ENCODE measurements at places on chromosomes 3 and 15.

- peak; percentile 79 for DNase-seq
These were observed 12.9 kb downstream of the B3GNT5 start for GRCh38 chr3:183265834-183266417.

GRCh38 chr3:72270072-72270681, 485.2 kb upstream of the PROK2 start:
- DNase-seq, result peak; percentile 54

DNA sequence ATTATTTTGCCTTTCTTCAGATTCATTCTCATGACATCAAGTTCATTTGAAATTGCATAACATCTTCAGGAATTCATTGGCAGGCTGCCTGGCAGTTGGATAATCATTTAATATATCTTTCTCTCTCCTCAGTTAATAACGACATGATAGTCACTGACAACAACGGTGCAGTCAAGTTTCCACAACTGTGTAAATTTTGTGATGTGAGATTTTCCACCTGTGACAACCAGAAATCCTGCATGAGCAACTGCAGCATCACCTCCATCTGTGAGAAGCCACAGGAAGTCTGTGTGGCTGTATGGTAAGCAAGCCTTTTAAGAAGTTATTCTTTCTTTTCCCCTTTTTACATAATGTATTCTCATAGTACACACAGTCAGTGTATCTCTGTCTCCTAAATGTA, 38.2 kb downstream of the TGFBR2 start:
- peak; percentile 76 for DNase-seq

DNA sequence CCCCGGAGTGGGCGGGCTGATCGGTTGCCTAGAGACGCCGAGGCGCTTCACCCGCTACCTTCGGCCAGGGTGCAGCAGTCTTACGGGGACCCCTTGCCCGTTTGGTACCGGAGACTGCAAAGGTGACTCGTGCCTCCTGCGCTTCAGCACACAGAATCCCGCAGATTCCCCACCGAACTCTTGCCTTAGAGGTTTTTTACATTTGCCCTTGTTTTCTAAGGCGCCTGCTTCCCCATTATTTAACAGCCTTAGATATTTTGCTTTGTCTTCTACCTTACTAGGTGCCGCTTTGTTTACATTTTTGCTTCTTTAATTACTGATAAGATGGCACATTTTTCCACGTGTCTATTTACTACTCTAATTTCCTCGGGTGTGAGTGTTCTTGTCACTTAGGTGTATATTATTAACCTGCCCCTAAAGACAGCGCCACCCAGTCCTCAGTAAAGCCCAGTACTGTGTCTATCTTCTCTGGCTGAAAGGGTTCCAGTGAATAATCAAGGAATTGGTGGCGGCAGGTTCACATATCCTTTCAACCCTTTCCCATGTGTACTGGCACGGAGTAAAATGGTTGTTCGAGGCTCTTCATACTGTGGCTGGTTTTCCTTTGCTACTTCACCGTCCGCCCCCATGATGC, 573 bp upstream of the CEP152 start:
- no peak for DNase-seq

- DNase-seq, result no peak
These were observed 184.0 kb upstream of the SATB1 start for GRCh38 chr3:18609187-18609586.

- peak; percentile 47 for DNase-seq
These were observed 10.8 kb upstream of the VPS33B start for GRCh38 chr15:91032919-91033803.

DNA sequence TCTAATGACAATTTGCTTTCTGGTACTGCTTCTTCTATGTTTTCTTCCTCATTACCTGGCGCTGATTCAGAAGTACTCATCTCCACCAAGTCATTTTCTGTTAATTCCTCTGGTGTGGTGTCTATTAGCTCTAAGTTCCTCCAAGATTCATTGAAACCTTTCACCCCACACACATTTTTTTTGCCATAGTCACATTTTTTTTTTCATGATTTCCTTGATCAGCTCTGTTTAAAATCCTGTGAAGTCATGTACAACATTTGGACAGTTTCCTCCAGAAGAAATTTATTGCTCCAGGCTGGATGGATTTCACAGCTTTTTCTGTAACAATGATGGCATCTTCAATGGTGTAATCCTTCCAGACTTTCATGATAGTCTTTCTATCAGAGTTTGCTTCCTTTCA, 243.2 kb upstream of the VEPH1 start:
- DNase-seq, result no peak

- no peak for DNase-seq
These were observed 3.2 kb downstream of the AP2M1 start for GRCh38 chr3:184177767-184178306.

- DNase-seq, result no peak
These were observed 192.7 kb upstream of the SLC2A2 start for GRCh38 chr3:171219258-171219657.

- DNase-seq, result no peak
These were observed 424.4 kb downstream of the C3orf38 start for GRCh38 chr3:88574146-88574545.

GRCh38 chr15:25858952-25859760, 4.0 kb downstream of the ATP10A start:
- no peak for DNase-seq

DNA sequence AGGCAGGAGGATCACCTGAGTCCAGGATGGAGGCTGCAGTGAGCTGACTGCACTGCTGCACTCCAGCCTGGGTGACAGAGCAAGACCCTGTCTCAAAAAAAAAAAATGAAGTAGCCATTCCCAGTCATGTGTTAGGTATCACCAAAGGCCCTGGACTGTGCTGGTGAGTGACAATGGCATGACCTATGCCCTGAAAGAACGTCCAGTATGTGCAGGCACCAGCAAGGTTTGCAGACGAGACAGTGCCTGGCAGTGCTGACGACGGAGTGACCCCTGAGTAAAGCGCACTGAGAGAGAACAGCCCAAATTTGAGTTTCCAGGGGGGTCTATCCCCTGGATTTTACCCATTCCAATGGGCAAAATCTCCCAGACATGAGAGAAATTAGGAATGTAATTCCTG, 45.2 kb downstream of the RBPMS2 start:
- DNase-seq, result no peak

GRCh38 chr3:157064402-157064801, 95.5 kb downstream of the CCNL1 start:
- no peak for DNase-seq

GRCh38 chr3:184008161-184008560, 9.5 kb downstream of the ABCC5 start:
- DNase-seq, result no peak

DNA sequence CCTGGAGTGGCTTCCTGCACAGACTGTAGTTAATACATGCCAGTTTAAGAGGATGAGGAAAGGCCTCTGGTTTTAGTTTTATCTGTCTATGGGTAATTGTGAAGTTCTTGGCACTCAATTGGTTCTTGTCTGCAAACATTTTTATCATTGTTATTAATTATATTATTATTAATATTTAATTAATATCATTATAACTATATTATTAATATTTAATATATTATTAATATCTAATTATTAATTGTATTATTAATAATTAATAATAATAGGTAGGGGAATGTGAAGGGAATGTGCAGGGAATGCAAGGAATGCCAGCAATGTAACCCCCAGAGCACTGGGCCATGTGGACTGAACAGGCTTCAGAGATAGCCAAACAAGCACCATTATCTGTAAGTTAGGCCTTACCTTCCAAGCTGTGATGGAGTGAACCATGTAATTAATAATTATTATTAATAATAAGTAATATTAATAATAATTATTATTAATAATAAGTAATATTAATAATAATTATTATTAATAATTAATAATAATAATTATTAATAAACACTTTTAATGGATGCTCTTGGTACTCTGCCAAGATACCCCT, 79.8 kb upstream of the NMNAT3 start:
- DNase-seq, result no peak

DNA sequence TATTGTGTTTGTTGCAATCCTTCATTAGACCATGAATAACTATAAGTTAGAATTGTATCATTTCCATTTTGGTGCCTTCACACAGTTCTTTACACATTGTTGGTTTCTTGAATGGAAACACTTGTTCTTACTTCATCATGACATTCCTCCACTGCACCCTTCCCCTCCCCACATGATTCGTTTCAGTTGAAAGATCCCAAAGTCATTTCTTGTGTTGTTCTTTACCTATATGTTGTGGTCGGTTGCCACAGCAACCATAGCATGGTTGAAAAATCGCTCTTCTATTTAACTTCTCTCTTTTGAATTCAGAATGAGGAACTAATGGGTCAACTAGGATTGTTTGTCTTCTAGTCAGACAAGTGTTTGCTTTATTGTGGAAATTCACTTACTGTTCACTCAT, 103.3 kb downstream of the IL1RAP start:
- DNase-seq, result peak; percentile 67

DNA sequence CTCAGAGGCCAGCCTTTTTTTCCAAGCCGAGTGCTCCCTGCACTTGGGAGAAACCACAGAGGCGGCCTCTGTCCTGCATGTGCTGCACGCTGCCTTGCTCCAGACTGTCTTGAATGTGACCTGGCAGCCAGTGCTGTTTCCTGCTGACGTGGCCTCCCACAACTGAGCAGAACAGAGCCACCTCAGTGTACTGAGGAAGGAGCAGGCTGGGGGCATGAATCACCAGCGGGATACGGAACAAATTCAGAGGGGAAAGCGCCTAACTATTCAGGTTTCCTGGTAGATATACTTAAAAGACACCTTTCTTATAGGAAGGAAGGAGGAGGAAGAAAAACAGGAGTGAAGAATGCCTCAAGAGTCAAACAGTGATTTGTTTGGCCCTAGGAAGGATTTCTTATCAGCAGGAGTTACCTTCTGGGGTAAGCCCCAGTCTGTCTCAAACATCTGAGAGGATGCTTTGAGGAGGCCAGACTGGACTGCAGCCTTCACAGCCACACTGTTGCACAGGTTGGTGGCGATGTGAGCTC, 114.0 kb downstream of the FNDC3B start:
- DNase-seq, result peak; percentile 61

- peak; percentile 25 for DNase-seq
These were observed 496.0 kb upstream of the THBS1 start for GRCh38 chr15:39084674-39085530.

GRCh38 chr15:85837881-85838280, 43.2 kb upstream of the KLHL25 start:
- DNase-seq, result no peak

DNA sequence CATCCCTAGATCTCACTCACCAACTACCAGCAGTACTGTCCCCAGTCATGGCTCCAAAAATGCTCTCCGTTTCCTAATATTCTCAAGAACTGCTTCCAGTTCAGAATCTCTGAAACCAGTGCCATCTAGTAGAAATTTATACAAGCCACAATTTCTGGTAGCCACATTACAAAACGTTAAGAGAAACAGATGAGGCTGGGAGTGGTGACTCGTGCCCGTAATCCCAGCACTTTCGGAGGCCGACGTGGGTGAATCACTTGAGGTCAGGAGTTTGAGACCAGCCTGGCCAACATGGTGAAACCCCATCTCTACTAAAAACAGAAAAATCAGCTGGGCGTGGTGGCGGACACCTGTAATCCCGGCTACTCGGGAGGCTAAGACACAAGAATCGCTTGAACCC, 78.4 kb upstream of the RAD18 start:
- DNase-seq, result no peak

DNA sequence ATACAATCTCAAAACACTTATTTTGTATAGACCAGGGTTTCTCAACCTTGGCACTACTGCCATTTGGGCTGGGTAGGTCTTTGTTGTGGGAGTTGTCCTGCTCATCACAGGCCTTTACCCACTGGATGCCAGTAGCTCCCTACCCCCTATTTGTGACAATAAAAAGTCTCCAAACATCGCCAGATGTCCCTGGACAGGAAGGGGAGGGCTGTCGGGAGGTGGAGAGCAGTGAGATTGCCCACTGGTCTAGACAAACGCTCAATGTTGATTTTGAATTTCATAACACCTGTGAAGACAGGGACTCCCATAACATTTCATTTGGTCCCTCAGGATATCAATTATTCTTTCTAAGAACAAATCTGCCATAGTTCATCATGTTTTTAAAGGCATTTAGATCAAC, 151.7 kb upstream of the PTPRG start:
- DNase-seq, result no peak

GRCh38 chr15:42138411-42138810, 18.0 kb downstream of the PLA2G4F start:
- no peak for DNase-seq

DNA sequence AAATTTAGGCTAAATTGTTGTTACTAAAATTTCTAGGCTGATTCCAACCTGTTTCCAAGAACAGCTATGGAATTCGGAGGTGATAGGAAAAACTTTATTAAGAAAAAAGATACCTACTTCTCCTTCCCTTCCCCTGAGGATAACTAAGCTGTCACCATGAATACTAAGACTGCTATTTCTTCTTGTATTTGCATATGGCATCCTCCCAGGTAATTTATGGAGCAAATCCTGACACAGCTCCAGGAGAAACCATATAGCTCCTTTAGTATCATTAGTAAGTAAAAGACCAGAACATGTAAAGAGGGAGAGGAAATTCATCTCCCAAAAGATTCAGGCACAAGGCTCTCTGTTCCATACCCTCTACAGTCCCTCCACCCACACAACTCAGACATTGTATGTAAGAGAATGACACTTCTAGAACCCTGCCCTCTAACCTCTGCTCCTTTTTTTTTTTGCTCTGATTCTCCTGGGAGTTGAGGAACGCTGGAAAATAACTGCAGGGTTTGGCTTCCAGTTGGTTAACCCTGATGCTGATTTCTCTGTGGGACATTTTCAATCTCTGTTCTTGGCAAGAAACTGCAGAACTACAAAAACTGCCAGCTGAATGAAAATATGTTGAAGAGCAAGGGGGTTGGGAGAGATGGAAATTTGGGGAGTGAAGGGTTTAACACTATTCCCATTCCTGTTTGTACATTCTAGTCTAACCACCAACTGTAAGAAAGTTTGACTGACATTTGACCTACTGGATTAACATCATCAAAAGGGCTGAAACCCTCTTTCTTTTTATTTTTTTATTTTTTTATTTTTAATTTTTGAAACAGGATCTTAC, 14.2 kb upstream of the MAGI1 start:
- DNase-seq, result no peak

DNA sequence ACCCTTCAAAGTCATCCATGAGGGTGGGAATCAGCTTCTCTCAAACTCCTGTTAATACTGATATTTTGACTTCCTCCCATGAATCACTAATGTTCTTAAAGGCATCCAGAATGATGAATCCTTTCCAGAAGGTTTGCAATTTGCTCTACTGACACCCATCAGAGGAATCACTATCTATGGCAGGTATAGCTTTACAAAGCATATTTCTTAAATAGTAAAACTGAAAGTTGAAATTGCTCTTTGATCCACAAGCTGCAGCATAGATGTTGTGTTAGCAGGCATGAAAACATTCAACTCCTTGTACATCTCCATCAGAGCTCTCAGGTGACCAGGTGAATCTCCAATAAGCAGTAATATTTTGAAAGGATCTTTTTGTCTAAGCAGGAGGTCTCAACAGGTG, 66.3 kb downstream of the B3GNT5 start:
- no peak for DNase-seq
